ENCODE measurements at places on chromosomes 6 and 20. TPM values are rescaled to one million over a fixed set of nuclear protein-coding genes. Genes with fewer than 3 reads are reported as not detected.
A peak's percentile ranks its signal among the peaks of the same experiment; 100 is the strongest.

- no peak for DNase-seq
Observed at GRCh38 chr20:4830259-4830658, 108.5 kb downstream of the PRND start.

Gene ENPP1
- 5.6 TPM for total RNA-seq

DNA sequence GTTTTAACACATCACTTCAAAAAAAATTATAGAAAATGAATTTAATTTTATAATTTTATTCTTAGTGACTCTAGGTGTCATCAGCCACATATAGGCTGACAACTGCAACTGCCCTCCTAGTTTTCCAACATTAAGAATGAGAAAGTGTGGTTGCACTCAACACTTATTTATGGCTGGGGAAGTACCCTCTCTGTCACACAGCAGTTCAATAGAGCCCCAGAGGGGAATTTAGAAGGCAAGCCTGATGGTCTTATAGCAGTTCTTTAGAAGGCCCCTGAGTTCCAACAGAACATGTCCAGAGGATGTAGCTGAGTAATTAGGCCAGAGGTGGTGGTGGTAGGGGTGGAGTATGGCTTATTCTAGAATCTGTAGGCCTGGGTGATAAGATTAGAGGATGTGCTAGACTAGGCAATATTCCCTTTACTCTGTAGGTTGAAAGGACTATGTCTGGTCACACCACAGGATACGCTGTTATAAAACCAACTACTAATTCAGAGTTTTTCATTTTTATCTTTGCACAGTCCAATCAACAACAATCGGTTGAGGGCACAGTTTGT lies 226.5 kb upstream of the CITED2 start:
- no peak for DNase-seq

Gene SLC32A1
- not detected for total RNA-seq

Gene SYTL3
- 1.7 TPM for total RNA-seq

Gene BTN3A1
- 19.6 TPM for total RNA-seq

Gene PCSK2
- not detected for total RNA-seq

GRCh38 chr20:53468587-53468986 lies 125.1 kb downstream of the ZNF217 start:
- no peak for DNase-seq

- peak; percentile 81 for DNase-seq
Observed at GRCh38 chr6:16769986-16770376, 8.7 kb upstream of the ATXN1 start.

DNA sequence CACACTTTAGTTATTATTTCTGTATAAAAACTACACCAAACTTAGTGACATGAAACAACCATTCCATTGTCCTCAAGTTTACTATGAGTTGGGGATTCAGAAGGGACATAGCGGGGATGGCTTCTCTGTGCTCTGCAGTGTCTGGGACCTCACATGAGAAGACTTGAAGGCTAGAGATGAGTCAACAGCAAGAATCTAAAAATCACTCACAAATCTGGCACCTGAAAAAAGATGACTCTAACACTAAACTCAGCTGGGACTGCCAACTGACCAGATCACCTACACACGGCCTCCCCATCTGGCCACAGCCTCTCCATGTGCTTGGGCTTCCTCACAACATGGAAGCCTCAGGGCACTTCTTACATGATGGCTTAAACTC lies 63.0 kb upstream of the EYA2 start:
- no peak for DNase-seq

Gene ZNF334
- total RNA-seq: 0.12 TPM

Gene ACTR5
- 9.4 TPM for total RNA-seq

GRCh38 chr6:54057058-54057457 lies 54.2 kb upstream of the MLIP start:
- DNase-seq: no peak

GRCh38 chr20:10336959-10337729 lies 96.9 kb downstream of the MKKS start:
- DNase-seq: no peak

Gene ERVFRD-1
- not detected for total RNA-seq

Gene OSBPL2
- total RNA-seq: 20.1 TPM

GRCh38 chr6:2753110-2753489 lies 2.4 kb upstream of the MYLK4 start:
- DNase-seq: no peak

Gene GPLD1
- total RNA-seq: 0.36 TPM

DNA sequence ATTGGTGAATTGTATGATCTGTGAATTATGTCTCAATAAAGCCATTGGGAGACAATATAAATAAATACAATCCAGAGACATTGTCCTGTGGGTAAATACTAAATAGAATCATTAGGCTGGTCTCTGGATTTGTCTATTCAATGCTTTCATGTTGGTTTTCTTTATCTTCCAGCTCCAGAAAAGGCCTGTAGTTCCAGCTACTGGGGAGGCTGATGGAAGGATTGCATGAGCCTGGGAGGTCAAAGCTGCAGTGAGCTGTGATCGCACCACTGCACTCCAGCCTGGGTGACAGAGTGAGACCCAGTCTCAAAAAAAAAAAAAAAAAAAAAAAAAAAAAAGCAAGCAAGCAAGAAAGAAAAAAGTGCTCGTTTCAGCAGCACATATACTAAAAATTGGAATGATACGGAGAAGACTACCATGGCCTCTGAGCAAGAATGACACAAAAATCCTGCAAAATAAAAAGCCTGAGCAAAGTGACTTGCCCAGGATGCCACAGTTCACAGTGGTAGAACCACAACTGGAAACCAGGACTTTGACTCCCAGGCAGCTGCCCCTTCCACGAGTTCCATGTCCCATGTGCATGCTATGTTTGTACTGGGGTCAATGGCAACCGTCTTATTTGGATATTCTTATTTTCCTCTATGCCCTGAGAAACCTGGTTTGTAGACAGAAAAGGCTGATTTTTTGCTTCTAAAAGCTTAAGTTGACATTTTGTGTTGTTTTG lies 33.6 kb upstream of the GMPR start:
- DNase-seq: no peak

DNA sequence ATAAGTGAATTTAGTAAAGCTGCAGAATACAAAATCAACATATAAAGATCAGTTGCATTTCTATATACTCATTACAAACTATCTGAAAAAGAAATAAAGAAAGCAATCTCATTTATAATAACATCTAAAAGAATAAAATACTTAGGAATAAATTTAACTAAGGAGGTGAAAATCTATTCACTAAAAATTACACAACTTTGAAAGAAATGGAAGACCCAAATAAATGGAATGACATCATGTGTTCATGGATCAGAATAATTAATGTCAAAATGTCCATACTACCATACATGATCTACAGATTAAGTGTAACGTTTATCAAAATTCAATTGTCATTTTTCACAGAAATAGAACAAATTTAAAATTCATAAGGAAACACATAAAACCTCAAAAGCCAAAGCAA lies 194.9 kb downstream of the TINAG start:
- no peak for DNase-seq

DNA sequence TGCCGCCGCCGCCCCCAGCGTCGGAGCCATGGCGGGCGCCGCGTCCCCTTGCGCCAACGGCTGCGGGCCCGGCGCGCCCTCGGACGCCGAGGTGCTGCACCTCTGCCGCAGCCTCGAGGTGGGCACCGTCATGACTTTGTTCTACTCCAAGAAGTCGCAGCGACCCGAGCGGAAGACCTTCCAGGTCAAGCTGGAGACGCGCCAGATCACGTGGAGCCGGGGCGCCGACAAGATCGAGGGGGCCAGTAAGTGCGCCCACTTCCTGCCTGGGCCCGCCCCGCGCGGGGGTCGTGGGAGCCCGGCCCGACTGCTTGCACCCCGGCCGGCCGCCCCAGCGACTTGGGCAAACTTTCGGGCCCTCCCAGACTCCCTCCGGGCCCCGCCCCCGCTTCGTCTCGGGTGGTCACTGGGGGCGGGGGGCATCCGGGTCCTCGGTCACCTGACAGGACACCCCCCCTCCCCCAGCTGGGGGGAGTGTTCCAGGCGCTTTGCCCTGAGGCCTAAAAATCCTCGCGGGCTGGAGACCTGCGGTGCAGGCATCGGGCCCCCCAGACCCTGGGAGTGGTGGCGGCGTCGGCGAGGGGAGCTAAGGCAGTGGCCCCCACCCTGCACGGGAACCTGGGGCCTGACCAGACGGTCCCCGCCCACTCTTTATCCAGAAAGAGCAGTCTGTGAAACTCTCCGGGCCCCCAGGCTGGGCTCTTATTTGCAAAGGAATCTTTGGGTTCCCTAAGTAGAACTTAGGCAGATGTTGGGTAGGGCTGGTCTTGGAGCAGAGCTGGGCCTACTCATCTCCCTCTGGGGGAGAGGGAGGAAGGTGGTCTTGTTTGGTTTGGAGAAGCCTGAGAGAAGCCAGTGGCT lies 501 bp downstream of the PLCG1 start:
- peak; percentile 61 for DNase-seq

DNA sequence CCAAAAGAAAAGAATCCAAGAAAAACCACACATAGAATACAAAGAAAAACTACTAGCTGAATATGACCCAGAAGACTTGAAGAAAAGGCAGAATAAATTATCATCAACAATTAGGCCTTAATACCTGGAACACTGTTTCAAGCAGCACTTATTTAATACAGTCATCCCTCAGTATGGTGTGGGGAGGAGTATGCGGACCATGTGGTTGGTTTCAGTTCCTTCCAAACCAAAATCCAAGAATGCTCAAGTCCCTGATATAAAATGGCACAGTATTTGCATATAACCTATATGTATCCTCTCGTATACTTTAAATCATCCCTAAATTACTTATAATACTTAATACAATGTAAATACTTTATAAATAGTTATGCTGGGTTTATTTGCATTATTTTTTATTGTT lies 16.1 kb downstream of the CDK19 start:
- no peak for DNase-seq

Gene HSPA12B
- total RNA-seq: not detected

Data from A172 (cell line).